ENCODE measurements at places on chromosomes 4 and X.

DNA sequence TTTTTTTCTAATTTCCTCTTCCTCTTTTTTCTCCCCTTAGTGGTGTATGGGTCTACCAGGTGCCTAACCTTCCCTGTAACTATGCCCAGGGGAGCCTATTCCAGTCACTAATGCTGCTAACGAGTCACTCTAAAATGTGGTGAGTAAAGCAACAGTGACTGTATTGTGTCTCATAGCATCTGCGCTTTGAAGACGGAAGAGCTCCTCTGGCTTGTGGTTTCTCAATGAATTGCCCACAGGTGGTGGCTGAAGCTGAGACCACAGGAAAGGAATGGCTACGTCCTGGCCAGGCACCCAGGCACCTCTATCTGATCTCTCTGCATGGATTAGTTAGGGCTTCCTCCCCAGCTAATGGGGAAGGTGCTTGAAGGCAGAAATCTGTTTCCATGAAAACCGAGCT is 763.5 kb upstream of the FRG1 start:
- DNase-seq = no peak

- DNase-seq = no peak
These were observed 208.9 kb downstream of the FAM47A start for GRCh38 chrX:33923262-33923661.

- no peak for DNase-seq
These were observed 33.4 kb upstream of the PHKA2 start for GRCh38 chrX:19017271-19017670.

DNA sequence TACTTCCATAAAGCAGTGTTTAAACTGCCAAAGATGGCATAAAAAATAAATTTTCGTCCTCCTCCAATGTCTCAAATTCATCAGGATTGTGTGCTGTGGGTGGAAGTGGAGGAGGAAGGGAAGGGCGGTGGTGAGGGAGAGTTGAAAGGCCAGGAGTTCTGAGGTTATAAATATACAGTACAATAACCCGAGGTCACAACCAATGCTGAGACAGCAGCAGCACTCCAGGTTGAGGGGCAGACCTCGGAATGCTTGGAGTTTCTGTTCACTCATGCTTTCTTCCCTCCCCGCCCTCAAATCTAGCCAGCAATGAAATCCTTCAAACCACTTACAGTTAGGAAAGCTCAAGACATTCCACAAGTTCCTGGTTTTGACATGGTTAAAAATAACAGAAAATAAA is 134.0 kb upstream of the SMAD1 start:
- DNase-seq = no peak

- no peak for DNase-seq
These were observed 98.7 kb downstream of the CPZ start for GRCh38 chr4:8691151-8691775.

GRCh38 chrX:93585661-93586060 is 87.7 kb downstream of the NAP1L3 start:
- no peak for DNase-seq

DNA sequence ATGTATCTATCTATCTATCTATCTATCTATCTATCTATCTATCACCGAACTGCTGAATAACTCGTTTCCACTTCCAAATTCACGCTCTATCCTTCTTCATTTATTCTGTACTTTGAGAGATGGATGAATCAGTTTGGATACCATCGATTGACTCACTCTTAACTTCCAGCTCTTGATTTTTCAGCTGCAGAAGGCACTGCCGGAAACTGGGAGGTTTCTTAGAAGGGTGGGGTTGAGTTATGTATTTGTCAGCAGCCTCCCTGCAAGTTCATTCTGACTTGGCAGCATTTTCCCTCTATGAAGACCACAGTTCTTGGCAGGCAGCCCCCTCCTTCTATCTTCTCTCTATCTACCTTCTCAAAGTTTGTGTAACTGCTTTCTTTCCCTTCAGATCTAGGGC is 112.0 kb upstream of the MAGEB18 start:
- no peak for DNase-seq

DNA sequence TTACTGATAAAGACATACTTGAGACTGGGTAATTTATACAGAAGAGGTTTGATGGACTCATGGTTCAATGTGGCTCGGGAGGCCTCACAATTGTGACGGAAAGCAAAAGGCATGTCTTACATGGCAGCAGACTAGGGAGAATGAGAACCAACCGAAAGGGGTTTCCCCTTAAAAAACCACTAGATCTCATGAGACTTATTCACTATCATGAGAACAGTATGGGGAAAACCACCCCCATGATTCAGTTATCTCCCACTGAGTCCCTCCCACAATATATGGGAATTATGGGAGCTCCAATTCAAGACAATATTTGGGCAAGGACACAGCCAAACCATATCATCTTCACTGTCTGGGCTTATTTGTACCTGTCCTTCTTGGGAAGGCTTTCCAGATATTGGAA is 22.8 kb upstream of the MUC7 start:
- no peak for DNase-seq

DNA sequence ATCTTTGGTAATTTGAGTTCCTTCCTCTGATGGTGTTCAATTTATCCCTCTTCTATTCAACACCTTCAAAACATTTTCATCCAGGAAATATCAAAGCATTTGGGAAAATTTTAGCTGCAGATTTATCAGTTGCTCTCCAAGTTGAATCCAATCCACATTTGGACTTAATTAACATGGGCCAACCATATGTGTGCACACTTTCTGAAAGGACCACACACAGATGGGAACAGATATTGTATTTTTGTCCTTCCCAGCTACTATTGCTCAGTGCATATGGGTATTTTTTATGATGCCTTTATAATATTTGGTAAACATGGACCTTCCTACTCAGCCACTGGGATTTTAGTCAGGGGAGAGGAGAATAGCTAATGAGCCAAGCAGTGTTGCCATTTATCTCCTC is 65.2 kb downstream of the GLRA2 start:
- no peak for DNase-seq

DNA sequence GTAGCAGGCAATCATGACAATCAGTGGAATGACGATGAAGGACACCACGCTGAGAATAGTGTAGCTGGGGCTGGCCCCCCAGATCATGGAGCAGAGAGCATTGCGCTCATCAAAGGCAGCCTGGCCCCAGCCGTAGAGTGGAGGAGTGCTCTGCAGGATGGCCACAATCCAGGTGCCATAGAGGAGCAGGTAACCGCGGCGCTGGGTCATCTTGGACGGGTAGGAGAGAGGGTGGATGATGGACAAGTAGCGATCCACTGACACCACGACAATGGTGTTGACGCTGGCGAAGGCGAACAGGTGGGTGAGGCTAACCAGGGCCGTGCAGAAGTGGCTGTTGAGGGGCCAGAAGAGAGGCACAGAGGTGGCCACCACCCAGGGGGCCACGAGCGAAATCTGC is 2.8 kb downstream of the GPR101 start:
- no peak for DNase-seq

DNA sequence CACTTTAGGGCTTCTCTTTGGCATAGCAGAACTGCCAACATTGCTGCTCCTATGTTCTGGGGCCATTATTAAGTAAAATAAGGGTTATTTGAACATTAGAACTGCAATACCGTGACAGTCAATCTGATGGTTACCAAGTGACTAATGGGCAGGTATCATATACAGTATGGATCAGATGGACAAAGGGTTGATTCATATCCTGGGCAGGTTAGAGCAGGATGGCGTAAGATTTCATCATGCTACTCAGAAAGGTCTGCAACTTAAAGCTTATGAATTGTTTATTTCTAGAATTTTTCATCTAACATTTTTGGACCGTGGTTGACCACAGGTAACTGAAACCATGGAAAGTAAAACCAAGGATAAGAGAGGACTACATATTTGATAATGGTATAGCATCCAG is 40.9 kb downstream of the BRCC3 start:
- no peak for DNase-seq

DNA sequence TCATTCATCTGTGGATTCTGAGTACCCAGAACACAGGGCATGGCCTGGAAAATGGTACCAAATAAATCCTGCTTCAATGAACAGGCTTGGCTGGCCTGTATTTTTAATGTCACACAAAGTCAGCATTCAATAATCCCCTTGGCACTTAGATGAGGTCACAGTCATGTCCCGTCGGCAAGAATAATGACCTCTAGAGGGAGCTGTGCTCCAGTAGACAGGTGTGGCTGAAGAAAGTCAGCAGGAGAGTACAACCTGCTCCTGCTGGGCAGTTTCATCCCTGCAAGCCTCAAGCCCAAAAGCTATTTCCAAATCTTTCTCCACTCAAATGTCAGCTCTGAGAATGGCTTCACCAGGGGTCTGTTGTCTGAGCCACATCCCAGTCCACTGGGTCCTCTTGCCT is 404.0 kb upstream of the F9 start:
- DNase-seq = no peak

GRCh38 chr4:98557194-98557892 is 101.1 kb downstream of the TSPAN5 start:
- no peak for DNase-seq

GRCh38 chr4:166994686-166995085 is 239.6 kb downstream of the SPOCK3 start:
- DNase-seq = no peak

DNA sequence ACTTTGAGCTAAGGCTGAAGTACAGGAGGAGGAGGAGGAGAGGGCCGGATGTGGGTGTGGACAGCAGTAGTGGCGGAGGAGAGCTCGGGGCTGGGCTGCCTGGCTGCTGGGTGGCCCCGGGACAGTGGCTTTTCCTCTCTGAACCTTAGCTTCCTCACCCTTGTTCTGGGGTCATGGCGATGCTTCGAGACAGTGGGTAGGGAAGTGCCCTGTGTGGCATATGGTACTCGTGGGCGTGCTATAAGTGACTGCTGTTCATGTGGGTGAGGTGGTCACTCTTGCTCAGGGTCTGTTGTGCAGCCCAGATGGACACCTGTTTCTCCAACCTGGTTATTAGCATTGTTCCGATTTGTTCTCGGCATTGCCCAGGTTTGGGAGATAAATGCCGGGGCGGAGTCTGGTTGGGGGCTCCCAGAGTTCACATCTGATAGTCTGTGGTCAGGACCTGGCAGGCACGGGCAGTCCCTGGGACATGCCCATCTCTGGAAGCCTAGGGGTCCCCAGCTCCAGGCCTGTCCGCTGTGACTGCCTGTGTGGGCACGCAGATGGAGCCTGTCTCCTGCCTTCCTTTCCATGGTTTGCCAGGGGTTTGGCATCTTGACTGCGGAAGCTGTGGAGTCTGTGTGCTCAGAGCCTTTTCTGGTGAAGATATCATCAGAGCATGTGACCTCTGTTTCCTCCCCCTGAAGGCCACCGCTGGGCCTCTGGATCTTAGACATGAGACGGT is 4.9 kb upstream of the CPZ start:
- DNase-seq = no peak

- DNase-seq = no peak
These were observed 27.1 kb upstream of the SLC25A6 start for GRCh38 chrX:1418901-1419544.

GRCh38 chrX:20461002-20461401 is 194.3 kb upstream of the RPS6KA3 start:
- DNase-seq = no peak

DNA sequence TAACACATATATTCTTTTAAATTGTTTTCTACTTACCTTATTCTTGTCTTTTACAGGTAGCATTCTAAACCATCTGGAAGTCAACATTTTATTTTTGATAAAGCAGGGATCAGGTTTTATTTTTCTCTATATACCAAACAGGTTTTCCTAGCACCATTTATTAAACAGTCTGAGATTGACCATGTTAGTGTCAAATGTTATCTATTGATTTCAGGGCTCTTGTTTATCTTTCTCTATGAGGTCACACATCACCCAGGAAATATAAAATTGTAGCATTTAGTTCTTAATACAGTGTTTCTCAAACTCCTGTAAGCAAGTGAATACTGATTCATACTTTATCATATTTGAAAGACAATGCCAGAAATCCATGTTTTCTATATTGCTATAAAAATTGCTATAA is 28.1 kb downstream of the PPP4R3C start:
- DNase-seq = no peak

DNA sequence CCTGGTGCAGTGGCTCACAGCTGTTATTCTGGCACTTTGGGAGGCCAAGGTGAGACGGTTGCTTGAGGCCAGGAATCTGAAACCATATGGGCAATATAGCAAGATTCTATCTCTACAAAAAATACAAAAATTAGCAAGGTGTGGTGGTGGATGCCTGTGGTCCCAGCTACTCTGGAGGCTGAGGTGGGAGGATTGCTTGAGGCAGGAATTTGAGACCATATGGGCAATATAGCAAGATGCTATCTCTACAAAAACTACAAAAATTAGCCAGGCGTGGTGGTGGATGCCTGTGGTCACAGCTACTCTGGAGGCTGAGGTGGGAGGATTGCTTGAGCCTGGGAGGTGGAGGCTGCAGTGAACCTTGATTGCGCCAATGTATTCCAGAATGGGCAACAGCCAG is 2.3 kb downstream of the ADGRG4 start:
- DNase-seq = no peak

DNA sequence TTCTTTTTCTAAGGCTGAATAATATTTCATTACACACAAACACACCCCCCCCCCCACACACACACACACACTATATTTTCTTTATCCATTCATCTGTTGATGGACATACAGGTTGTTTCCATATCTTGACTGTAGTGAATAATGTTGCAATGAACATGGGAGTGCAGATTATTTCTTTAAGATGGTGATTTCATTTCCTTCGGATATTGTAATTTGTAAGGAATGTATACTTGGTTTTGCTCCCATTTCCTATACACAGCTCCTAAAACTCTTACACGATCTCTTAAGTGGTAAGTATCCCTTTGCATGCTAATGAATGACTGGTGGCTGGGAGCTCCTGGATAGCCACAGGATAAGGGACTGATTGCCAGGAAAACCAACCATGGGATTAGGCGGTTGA is 14.7 kb upstream of the RBMXL3 start:
- no peak for DNase-seq

DNA sequence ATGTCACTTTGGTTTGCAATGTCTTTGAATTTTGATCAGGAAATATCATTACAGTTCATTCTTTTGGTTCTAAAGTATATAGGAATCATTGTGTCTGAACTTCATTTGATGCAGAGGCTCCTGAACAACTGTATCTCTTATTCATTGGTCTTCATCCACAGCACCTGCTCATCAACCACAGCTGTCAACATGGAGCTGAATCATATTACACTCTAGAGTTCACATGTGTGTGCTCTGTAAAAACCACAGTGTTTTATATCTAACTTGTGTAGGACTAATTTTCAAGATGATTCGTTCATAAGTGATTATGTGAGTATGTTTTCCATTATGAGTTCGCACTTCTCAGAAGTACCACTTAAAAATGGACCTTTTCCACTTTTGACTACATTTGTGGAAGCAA is 643.3 kb upstream of the FAM241A start:
- no peak for DNase-seq

All from activated naive CD4-positive, alpha-beta T cell treated with Interleukin-2 at 50 U/mL for 16 hours (primary cell).